Left forelimb (tissue), 1 donor: ENCODE measurements at places on chromosomes 2 and 18.

GRCh38 chr2:195848119-195848899, 191.3 kb downstream of the SLC39A10 start:
- no peak for DNase-seq

DNA sequence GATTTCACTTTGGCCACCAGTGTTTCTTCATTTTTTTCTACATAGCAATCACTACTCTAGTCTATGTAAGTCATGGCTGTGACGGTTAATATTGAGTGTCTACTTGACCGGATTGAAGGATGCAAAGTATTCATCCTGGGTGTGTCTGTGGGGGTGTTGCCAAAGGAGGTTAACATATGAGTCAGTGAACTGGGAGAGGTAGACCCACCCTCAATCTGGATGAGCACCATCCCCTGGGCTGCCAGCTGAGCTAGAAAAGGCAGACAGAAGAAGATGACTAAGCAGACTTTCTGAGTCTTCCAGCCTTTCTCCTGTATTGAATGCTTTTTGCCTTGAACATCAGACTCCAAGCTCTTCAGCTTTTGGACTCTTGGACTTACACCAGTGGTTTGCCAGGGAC, 265.0 kb upstream of the SLC8A1 start:
- DNase-seq: no peak

GRCh38 chr2:54692556-54692955, 30.9 kb upstream of the EML6 start:
- DNase-seq: no peak

- no peak for DNase-seq
Measured at GRCh38 chr2:49113046-49113445, 41.3 kb downstream of the FSHR start.

- DNase-seq: no peak
Measured at GRCh38 chr2:86065512-86065911, 40.2 kb downstream of the POLR1A start.

GRCh38 chr2:174336501-174337336, 2.0 kb downstream of the SP9 start:
- no peak for DNase-seq

DNA sequence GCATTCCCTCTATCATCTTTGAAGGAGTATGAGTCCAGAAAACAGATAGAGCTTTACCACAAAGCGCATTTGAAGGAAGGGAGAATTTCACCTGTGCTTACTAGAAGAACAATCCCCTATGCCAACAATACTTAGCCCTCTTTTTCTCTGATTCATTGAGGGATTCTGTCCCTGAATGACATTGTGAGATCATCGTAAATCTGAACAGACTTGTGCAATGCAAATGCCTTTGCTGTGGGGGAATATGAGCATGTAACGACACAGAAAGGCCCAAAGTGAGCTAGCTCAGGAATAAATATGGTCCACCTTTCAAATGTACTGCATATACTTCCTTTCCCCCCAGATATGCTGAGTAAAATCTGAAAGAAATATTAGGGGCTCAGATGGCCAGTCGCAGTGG, 67.6 kb downstream of the SCN1A start:
- DNase-seq: no peak

DNA sequence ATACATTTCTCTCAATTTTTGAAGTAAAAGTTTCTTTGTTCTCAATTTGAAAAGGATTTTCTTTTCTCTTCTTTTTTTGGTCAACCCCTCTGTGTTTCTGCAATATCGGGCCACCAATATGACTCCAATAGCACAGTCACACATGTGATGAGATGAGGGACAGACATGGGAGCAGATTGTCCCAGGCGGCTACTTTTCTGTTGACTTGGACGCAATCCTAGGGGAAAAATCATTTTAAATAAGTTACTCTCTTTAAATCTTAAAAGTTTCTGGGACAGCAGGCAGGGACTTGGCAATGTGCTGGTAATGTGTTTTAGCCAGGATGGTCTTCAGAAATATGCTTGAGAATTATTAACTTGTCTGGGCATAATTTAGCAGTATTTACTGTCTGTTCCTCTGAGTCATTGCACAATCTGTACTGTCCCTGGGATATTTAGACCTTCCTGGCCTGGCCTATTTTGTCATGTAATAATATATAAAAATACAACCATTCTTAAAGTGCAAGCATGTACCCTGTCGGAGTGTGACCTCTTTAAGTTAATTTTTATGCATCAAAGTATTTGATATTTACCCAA, 388.5 kb upstream of the FANCL start:
- no peak for DNase-seq

GRCh38 chr2:127637725-127638252, 8.2 kb upstream of the GPR17 start:
- DNase-seq: no peak

- DNase-seq: no peak
Measured at GRCh38 chr18:37450434-37451132, 115.0 kb downstream of the CELF4 start.
